ENCODE measurements at places on chromosomes 5 and 9.

GRCh38 chr9:122900791-122901190, 4.4 kb downstream of the RC3H2 start:
- peak; percentile 55 for DNase-seq

DNA sequence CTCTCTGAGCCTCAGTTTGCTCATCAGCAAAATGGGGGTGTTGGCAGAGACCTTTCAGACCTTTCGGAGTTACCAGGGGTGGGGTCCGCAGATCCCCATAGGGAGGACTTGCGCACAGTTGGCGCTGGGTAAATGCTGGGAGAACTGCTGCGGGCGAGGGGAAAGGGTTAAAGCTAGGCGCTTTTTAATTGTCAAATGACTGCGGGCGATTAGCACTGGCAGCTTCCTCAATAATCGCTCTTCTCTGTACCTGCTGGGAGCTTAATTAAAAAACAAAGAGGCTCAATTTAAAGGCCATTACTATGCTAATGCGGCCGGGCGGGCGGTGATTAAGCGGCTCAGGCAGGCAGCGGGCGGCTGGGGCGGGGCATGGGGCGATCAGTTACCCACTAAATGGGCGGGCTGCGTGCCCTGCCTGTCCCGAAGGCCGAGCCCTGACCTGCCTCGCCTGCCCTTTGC, 63.0 kb downstream of the LMX1B start:
- no peak for DNase-seq

- no peak for DNase-seq
These were observed 397.1 kb downstream of the MAN2A1 start for GRCh38 chr5:110086658-110087388.

DNA sequence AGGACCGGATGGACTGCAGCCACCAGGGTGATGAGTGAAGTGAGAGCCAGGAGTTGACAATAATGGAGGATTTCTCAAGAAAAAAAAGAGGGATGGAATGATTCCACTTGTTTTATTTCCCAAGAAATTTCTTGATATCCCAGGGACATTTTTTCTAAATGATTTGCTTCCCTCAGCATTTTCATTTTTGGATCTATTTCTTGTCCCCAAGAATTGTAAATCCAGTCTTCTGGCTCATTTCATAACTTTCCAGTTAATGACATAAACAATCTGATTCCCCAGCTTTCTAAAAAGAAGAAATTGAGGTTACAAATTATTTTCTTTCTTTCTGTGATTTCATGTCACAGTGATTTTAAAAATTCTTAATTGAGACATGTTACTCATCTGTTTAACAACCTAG, 446.5 kb downstream of the PRR16 start:
- no peak for DNase-seq

DNA sequence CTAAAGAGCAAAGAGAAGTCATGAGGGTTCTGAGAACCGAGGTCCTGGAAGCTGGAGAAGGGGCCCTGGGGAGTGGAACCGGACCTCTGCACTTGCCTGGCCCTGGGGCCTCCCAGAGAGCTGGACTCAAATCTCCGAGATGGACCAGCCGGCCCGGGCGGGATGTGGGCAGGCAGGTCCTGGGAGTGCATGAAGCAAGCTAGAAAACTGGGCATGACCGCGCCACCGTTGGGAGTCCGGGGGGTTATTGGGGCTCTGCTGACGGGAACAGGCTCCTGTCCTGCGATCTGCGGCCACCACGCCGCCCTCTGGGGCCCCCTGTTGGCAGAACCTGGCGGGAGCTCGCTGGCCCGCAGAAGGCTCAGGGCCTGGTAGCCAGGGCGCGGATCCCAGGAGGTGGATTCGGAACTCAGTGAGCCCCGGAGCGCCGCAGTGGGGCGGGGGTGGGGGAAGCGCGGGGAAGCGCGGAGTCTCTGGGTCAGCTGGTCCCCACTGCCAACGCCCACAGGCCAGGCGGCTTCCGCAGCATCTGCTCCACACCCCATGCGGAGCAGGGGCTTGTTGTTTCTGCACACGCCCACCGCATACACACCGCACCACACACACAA, 150.6 kb downstream of the ERCC6L2 start:
- peak; percentile 28 for DNase-seq
